ENCODE measurements at places on chromosomes 1 and 21.

- no peak for DNase-seq
Observed at GRCh38 chr1:229104654-229105053, 166.3 kb upstream of the RAB4A start.

DNA sequence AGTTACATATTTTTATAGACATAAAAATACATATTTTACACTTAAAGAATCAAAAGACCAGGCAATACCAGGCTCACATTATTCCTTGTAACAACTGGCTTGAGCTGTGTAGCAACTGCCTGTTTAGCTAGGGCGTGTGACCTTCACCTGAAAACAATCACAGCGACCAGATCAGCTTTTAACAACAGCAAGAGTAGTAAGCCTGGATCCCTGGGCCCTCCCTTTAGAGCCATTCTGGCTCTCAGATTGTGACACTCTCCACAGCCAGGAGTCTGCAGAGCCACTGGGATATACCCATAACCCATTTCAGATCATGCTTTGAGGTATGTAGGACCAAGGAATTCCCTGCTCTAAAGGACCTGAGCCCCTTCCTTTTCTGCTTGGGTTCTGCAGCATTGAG, 29.4 kb upstream of the GNG4 start:
- no peak for DNase-seq

DNA sequence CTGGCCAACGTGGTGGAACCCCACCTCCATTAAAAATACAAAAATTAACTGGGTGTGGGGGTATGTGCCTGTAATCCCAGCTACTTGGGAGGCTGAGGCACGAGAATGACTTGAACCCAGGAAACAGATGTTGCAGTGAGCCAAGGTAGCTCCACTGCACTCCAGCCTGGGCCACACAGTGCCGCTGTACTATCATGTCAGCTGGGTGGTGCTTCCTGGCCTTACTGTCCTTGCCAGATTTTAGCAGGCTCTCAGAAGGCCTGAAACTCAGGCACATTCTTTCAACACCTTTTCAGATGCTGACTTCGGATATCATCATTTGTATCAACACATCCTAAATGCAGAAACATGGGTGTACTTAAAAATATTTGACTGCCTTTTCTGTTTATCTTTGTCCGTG, 31.6 kb upstream of the NBL1 start:
- DNase-seq, result no peak

DNA sequence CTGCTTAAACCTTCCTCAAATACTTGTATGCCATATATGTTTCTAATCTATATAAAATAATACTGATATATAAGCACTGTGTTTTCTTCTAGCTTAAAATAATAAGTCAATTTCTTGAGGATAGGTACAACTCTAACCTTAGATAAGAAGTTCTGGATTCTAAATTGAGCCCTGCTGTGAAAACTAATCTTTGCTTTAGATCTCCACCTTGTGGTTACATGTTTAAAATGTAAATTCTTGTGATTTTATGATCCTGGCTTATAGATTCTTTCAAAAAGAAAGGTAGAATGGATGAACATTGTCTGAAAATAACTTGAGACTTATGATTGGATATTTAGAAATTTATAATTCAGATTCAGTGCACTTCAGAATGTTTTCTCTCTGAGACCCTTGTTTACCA, 38.9 kb upstream of the HMCN1 start:
- no peak for DNase-seq

- DNase-seq, result peak; percentile 57
Observed at GRCh38 chr1:157369808-157370521, 182.3 kb downstream of the FCRL5 start.

DNA sequence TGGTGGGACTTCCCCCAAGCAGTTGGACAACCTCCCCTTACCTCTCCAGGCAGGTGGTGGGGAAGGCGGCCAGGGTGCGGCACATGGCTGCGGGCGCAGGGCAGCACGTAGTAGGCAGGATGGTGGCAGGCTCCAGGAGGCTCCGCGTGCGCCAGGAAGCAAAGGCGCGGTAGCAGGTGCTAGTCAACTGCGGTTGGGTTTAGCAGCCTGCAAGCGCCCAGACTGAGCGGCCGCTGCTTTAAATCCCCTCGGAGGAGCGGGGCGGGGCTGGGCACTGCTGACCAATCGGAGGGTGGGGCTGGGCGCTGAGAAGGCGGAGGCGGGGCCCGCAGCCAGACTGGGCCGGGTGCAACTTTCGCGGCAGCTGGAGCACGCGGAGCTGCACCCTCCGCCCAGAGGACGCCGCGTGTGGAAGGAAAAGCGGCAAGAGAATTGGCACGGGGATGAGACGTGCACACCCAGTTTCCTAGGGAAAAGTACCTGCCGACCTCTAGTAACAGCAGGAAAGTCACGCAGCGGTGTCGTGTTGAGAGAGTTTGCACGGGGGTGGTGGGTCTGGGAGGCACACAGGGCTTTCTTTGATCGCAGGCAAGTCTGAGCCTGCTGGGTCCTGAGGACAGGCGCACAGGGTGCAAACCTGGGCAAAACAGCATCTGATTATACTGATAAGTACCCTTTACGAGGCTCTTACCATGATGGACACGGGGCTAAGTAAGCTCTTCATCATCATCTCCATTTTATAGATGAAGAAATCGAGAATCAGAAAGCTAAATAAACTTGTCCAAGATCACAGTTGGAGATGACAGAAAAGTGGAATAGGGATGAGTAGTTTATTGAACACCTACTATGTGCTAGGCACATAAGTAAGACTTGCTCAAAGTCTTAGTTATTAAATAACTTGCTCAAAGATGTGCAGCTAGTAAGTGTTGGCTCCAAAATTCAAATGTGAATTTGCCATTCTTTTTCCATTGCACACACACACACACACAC, at the start of gene RGS16:
Gene RGS16, minus strand, starts transcription at position 215 of the 990 bp plus-strand sequence. Its CDS starts 130 bp downstream, at position 85.
- peak; percentile 92 for DNase-seq

DNA sequence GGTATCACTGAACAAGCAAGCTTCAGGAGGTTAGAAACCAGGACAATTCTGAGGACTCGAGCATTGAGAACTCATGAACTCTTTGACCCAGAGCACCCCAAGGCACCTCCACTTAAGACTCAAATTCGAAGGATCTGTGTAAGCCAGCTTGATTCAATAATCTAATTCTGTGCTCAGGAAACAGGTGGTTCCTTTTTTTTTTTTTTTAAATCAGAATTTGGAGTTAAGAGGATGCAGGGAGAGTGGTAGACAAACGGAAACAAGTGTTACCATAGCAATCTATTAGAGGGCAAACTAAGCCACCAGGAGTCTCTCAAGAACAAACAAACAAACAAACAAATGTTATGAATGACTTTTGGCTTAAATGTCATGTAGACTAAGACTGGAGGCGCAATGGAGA, 53.8 kb upstream of the DPH5 start:
- no peak for DNase-seq

DNA sequence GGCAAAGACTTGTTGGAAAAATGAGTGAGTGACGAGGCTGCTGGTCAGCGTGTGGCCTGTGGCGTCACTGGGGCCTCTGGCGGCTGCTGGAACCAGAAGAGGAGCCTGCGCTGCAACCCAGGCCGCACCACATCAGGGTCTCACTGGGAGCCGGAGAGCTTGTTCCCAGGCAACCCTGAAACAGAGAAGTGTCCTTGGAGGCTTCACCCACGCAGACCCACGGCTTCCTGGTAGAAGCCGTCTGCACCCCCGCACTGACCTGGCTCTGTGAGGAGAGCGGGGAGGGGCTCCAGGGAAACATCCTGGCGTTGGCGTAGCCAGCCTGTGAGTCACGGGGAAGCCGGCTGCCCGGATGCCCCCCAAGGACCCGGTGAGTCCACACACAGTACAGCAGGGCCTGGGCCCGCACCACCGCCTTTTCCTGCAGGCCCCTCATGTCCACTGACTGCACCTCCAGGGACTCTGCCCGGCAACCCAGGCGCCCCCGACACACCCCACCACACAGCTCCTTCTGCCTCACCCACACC, 57.4 kb downstream of the COL6A1 start:
- peak; percentile 98 for DNase-seq

DNA sequence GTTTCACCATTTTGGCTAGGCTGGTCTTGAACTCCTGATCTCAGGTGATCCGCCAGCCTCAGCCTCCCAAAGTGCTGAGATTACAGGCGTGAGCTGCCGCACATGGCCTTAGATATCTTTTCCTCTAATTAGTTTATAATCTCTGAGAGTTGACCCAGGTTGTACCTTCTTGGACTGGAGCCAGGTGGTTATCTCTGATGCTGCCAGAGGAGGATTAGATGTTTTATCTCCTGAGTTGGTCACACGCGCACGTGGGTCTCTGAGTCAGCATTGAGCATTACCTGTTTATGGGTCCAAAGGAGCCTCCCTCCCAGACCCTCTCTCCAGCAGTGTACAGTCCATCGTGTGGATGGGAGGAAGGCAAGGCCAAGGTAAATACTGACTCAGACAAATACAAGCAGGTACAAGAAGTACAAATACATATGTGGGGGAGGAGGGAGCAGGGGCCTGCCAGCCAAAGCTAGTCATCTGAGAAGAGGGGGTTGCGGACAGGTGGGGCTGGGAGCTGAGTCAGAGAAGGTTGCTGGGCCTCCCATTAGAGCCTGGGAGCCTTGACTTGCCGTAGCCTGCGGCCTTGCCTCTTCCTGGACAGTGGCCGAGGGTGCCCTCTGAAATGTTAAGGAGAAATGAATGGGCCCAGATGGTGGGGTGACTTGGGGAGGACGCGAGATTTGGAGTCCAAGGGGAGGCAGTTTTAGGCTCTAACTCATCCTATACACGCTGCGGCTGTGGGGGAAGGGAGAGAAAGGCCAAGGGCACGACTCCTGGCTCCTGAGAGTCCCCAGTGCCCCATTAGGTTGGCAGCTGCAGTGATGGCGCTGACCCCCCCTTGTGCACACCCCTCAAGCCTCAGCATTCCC, 13.1 kb downstream of the IL6R start:
- peak; percentile 84 for DNase-seq

DNA sequence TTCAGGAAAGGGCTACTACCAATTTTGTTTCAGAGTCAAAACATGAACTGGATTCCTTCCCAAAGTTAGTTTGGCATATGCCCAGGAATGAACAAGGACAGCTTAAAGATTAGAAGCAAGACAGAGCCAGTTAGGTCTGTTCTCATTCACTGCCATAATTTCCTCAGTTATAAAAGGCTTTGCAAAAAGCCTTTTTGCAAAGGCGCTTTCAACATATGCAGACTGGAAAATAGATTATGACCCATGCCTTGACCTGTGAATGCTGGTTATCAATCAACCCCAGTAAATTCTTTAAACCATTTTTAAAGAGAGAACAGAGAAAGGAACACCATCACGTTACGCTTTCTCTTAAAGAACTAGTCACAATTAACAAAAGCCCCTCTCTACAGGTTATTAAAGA, 1.7 kb upstream of the FRRS1 start:
- no peak for DNase-seq

DNA sequence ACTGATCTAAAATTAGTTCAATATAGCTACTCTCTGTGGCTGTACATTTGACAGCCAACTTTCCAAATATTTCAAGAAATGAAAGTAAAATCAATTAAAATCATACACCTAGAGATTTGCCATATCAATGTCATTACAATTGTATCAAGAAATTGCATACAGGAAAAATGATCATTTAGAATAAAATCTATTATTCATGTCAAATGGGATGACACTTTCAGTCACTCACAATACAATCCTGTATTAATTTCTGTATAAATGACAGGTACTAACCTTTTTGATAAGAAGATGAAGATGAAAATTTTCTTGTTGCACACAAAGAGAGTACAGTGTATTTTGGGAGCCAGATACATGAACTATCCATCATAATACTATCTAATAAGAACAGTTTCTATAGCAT, 1588.9 kb upstream of the PRMT6 start:
- no peak for DNase-seq

DNA sequence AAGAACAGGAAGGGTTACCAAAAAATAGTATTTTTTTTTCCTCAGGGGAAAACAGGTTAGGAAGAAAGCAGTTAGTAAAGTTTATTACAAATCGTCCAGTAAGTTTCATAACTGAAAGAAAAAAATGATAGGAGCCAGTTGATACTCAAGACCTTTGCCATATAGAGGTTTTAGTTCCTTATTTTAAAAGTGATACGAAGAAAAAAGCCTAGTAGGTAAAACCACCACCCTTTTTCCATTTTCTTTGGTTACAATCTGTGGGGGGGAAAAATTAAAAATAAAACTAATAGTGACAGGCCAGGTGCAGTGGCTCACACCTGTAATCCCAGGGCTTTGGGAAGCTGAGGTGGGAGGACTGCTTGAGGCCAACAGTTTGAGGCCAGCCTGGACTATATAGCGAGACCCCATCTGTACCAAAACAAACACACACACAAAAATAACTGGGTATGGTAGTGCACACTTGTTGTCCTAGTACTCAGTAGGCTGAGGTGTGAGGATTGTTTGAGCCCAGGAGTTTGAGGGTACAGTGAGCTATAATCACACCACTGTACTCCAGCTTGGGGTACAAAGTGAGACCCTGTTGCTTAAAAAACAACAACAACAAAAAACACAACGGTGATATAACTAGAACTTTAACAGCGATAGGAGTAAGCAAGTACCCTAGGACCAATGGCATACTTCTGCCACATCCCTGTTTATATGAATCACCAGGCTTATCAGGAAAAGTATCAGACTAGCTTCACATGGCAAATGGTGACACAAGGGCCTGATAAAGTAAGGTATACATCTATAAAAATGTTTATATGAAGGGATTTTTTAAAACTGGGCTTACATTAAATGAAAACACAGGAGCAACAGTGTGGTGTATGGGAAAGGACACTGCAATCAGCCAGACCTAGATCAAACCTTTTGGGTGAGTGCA, 5.4 kb downstream of the TMEM59 start:
- DNase-seq, result no peak

- DNase-seq, result peak; percentile 19
Observed at GRCh38 chr1:117967881-117968280, 38.3 kb downstream of the WDR3 start.

All from Daoy (cell line).